ENCODE measurements at places on chromosomes 7 and 10.

DNA sequence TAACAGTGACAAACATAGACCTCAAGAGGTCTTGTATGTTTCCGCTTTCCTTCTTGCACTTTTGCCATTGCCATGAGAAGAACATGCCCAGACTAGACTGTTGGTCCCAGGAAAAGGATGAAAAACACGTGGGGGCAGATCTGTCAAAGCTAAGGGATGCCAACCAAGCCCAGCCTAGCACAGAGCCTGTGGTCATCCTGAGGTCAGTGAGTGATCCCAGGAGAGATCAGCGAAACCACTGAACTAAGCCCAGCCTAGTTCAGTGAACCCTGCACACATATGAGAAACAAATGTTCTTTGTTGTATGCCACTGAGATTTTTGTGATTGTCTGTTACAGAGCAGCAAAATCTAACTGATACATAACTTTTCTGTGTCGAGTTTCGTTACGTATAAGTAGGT, 718.8 kb downstream of the MAGI2 start:
- no peak for DNase-seq

- no peak for DNase-seq
These were observed 38.4 kb upstream of the PDE1C start for GRCh38 chr7:32108651-32109050.

DNA sequence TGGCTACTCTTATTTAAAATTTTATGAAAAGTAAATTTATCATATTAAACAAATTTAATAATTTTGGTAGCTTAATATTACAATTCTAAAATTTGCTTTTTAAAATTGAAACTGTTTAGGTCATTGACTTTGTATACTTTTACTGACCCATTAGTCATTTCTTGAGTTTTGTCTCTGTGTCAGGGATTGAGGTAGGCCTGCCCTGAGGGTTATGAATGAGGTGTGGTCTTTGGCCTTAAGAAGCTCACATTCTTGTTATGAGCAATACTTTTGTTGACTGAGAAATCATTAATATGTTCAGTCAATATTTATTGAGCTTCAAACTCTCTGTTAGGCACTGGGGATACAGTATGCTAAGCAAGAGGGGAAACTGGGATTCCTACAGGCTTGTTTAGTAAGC, 47.0 kb upstream of the RPA3 start:
- peak; percentile 18 for DNase-seq

GRCh38 chr10:74930965-74931364, 104.6 kb downstream of the KAT6B start:
- no peak for DNase-seq

- no peak for DNase-seq
These were observed 1.6 kb upstream of the ALOX5 start for GRCh38 chr10:45372251-45372951.

DNA sequence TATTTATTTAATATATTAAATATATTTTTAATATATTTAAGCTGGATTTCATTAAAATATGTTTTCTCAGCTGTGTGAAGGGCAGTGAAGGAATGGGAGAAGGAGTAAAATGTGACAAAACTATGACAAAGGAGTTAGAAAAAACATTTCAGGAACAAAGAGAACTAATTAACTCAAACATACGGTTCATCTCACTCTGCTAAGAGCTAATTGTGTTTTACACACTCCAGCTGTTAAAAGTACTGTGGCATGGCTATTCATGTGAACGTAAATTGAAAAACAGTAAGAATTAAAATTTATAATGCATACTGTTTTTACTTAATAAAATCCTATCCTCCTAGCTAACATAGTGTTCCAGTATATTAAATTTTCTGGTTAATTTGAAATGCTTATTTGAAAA, 262.5 kb upstream of the GNAI1 start:
- DNase-seq = no peak

DNA sequence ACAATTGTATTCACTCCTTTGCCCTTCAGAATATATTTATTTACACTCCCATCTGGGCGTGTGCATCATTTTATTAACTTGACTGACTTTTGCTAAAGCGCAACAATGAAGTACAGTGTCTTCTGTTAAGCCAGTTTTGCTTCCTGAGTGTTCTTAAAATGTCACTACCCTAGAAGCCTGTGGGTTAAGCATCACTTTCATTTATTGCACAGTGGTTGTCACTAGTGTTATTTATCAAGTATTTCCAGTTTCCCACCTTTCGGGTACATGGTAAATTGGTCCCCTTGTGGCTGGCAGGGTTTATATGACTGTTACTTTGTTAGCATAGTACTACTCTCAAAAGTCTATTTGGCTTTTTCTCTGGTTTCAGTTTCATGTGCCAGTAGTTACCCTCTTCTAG, 3.3 kb downstream of the HILPDA start:
- DNase-seq = no peak

GRCh38 chr10:88392222-88392621, 190.9 kb downstream of the RNLS start:
- no peak for DNase-seq
